SJSA1 (cell line): ENCODE measurements at places on chromosomes 6 and 20. TPM values are rescaled to one million over a fixed set of nuclear protein-coding genes. Genes with fewer than 3 reads are reported as not detected.
A peak's percentile ranks its signal among the peaks of the same experiment; 100 is the strongest.

TXLNB gene
- not detected in 2 replicates for total RNA-seq

PNISR gene
- 29.2 and 47.1 TPM in 2 replicates for total RNA-seq

LCA5 gene
- total RNA-seq: 10.1 and 10.2 TPM in 2 replicates

SUMO4 gene
- 0.25 and 1.8 TPM in 2 replicates for total RNA-seq

RNF144B gene
- 5.1 and 8.1 TPM in 2 replicates for total RNA-seq

BHLHE23 gene
- not detected in 2 replicates for total RNA-seq

- DNase-seq: no peak
These were observed 6.7 kb downstream of the LGSN start for GRCh38 chr6:63313111-63313510.

- DNase-seq: no peak
These were observed 135.0 kb upstream of the TNFAIP3 start for GRCh38 chr6:137731960-137732616.

DNA sequence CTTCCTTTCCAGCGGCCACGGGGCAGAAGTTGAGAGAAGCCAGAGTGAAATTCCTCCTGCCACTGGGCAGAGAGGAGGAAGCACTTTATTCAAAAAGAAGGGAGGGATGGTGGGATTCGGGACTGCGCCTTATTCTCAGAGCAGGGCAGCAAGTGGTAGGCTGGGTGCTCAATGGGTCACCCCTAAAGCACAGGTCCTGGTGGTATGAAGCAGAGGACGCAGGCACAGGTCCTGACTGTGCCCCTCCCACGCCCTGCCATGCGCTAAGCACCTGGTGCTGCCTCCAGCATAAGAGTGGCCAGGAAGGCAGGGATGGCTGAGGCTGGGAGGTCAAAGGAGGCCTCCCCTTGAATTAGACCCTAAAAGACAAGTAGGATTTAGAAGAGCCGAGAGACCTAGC is 4.9 kb upstream of the GRM4 start:
- DNase-seq: no peak

DNA sequence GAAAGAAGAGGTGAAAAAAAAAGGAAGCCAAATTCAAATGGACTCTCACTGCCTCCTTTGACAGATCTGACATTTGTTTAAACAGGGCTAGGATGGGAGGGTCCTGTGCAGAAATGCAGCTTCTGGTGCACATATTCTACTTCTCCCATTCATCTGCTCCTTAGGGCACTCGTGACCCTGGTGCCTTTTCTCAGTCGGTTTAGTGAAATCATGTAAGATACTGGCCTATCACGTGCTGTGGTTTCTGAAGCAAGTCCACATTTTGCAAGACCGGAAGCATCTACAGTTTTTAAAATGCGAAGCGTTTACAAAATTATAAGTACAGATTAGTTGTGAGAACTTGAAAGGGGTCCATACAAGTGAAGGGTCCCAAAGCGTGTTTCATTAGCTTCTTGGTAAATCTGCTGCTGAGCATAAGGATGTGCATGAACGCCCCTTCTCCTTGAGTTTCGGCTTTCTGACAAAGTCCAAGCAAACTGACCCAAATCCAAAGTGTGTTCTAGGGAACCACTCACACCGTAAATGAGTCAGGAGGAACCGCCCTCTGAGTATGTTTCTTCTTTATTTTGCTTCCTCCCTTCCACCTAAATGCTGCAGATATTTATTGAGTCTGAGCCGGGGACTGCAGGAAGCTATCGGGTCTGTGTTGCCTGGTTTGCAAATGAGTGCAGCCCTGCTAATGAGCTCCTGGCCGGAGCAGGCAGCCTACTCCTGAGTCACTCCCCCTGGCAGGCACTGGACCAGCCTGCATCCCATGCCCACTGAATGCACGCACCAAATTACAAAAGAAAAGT is 323.8 kb upstream of the JARID2 start:
- DNase-seq: no peak

DNA sequence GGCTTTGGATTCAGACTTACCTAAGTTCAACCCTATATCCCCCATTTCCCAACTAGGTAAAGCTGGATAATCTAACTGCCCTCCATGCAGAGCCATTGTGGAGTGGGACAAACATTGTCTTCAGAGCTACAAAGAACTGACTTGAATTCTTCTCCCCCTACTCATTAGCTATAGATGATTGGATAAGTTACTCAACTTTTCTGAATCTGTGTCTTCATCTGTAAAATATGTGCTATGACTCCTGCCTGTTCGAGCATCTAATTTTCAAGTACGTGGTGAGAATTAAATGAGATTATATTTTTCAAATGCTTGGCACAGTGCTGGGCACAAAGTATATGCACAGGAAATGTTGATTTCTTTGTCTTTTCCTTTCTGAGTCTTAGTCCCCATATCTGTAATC is 240.3 kb upstream of the TCF21 start:
- no peak for DNase-seq

DNA sequence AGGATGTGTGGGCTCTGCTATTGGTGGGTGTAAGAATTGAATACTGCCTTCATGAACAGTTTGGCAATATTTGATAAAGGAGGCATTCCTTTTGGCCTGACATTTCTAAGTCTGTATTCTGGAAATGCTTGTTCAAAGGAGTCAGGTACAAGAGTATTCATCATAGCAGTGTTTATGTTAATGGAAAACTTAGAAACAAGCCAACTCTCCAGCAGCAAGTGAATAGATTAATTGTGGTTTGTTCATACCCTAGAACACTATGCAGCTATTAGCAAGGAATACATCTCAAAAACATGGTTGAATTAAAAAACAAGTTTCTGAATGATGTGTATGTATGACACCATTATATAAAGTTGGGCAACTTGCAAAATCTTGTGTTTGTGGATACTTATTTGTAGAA is 195.8 kb downstream of the ZFAND3 start:
- no peak for DNase-seq

DNA sequence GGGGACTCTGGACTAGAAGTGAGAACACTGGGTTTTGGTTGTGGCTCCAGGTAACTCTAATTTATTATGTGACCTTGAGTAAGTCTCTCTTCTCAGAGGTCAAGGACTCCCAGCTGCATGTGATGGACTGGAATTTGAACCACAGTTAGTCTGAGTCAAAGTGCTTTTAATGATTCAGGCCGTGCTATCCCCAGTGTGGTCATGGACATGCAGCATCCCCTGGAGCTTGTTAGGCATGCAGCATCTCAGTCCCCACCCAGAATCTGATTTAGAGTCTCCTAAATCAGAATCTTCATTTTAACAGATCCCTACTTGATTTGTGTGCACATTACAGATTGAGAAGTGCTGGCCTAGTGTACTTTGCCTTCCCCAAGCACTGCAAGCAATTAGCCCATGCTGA is 74.2 kb downstream of the TOX2 start:
- no peak for DNase-seq

- DNase-seq: no peak
These were observed 123.1 kb downstream of the RNGTT start for GRCh38 chr6:88840289-88840688.

DNA sequence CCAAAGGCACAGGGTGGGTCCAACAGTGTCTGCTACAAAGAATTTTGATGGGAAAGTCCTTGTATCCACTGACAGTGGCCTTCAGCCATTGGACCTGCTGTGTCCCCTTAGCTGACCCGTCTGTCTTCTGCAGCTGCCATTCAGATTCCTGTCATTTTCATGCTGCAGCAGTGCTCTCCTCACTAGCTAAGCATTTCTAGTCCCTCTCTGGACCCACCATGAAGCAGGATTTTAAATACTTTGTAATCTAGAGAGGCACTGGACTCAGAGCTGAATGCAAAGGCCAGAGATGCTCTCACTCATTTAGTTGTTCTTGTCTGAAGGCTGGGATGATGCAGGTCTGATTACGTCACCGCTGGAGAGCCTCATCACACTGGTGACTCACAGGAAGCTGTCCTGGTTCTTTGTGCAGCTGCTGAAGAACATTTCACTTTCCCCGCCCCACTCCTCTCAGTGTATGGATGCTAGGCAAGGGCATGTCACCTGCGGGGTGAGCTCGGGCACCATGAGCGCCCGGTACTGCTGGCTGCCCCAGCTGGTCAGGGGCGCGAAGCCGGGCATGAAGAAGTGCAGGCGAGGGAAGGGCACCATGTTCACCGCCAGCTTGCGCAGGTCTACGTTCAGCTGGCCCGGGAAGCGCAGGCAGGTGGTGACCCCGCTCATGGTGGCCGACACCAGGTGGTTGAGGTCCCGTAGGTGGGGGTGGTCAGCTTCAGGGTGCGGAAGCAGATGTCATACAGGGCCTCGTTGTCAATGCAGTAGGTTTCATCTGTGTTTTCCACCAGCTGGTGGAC is 19.4 kb upstream of the TUBB2A start:
- DNase-seq: peak; percentile 80

DNA sequence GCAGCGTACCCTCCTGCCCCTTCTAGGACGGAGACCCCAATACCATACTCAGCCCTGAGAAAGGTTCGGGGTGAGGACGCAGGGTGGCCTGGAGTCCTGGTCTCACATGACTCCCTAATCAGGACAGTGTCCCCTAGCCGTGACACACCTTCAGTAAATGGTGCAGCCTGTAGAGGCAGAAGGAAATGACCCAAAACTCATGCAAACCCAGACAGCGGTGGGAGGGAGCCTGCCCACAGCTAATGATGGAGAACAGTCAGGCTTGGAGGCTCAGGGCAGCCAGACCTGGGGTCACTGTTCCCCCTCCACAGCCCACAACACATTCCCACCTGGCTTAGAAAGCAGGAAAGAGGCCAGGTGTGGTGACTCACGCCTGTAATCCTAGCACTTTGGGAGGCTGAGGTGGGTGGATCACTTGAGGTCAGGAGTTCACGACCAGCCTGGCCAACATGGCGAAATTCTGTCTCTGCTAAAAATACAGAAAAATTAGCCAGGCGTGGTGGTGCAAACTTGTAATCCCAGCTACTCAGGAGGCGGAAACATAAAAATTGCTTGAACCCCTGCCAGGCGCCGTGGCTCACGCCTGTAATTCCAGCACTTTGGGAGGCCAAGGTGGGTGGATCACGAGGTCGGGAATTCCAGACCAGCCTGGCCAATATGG is 8.8 kb upstream of the HMGA1 start:
- no peak for DNase-seq

GRCh38 chr6:20126789-20127653 is 85.2 kb downstream of the MBOAT1 start:
- peak; percentile 61 for DNase-seq

- no peak for DNase-seq
These were observed 911.4 kb upstream of the FLRT3 start for GRCh38 chr20:15248618-15249395.

- DNase-seq: no peak
These were observed 53.7 kb downstream of the JARID2 start for GRCh38 chr6:15299430-15300131.

DNA sequence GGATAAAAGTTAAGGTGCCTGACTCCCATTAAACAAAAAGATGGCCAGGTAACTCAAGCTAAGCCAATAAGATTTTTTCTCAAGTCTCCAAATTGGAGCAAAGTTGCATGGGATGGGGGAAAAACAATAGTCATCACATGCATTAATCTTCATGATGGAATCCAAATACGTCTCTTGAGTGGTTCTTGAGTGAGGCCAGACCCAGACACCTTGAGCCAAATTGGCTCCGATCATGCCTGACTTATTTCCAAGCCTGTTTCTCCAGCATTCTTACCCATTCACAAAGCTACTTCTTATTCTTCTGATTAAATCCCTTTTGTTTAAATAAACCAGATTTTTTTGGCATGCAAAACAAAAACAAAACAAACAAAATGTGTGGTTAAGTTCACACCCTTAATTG is 420.3 kb upstream of the NRSN1 start:
- DNase-seq: no peak

- no peak for DNase-seq
These were observed 437.4 kb upstream of the NRSN1 start for GRCh38 chr6:23688650-23689049.

GRCh38 chr6:88365656-88366055 is 199.5 kb upstream of the CNR1 start:
- no peak for DNase-seq

GRCh38 chr20:59813126-59813947 is 120.1 kb downstream of the SYCP2 start:
- no peak for DNase-seq

DNA sequence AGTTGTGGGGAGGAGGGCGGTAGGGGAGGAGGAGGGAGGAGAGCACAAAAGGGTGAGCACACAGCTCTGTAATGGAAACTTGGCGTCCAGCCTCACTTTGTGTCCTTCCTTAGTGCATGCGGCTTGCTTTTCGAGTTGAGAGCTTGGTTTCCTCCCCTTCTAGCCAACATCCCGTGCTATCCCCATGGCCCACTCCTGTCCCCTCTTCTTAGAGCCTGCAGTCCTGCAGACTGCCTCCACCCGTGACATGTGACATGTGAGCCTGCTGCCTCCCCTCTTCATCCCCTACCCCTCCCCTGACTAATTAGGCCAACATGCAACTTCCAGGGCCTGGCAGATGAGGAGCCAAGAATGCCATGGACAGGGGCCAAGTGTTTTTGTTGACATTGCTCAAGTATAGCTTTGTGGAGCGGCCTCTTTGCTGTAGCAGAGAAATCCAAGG is 63.2 kb downstream of the SLC24A3 start:
- DNase-seq: no peak

- no peak for DNase-seq
These were observed 634.3 kb upstream of the MAP3K7 start for GRCh38 chr6:91221072-91221720.

GRCh38 chr6:163232015-163232523 is 182.4 kb upstream of the QKI start:
- DNase-seq: no peak

DNA sequence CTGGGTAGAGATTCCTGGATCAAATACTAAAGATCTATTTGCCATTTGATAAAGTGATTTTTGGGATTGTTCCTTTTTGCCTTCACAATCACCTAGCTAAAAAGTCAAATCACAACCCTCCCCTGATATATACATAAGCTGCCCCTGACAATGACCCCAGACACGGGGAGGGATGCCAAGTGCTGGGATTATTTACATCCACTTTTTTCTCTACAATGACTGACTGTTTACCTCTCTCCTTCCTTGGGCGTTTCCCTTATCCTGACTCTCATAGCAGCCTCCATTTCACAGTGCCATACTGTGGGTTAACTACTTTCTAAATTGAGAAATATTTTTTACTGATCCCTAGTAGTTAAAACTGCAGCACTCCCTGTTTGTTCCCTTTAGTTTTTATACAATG is 150.8 kb upstream of the TMEM170B start:
- no peak for DNase-seq

GRCh38 chr20:35796571-35796970 is 24.8 kb downstream of the PHF20 start:
- DNase-seq: no peak
